Stimulated activated CD4-positive, alpha-beta T cell treated with anti-CD3 and anti-CD28 coated beads, TNF-alpha, amount 100 ng/mL, for 24 hours (primary cell): ENCODE measurements at places on chromosomes 4 and X.

DNA sequence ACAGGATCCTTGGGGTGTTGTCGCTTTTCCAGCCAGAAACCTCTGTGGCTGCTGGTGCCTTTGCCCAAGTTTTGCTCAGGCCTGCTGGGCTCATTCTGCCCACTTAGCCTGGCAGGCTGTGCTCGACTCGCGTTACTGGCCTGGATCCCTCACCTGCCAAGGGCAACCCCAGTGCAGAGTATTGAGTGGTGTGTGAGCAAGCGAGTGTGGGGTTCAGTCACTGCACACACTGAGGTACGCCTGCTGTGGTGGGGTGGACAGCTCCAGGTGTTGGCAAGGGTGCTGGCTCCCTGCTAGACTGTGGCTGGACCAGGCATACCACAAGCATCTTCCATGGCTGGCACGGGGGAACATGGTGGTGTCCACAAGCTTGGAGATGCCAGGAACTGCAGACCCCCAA, 22.6 kb downstream of the SPCS3 start:
- no peak for DNase-seq

GRCh38 chrX:5080791-5081190, 1147.9 kb downstream of the NLGN4X start:
- no peak for DNase-seq

- no peak for DNase-seq
Observed at GRCh38 chr4:98566361-98567008, 91.9 kb downstream of the TSPAN5 start.

GRCh38 chr4:22476011-22476410, 39.9 kb downstream of the ADGRA3 start:
- DNase-seq = no peak

DNA sequence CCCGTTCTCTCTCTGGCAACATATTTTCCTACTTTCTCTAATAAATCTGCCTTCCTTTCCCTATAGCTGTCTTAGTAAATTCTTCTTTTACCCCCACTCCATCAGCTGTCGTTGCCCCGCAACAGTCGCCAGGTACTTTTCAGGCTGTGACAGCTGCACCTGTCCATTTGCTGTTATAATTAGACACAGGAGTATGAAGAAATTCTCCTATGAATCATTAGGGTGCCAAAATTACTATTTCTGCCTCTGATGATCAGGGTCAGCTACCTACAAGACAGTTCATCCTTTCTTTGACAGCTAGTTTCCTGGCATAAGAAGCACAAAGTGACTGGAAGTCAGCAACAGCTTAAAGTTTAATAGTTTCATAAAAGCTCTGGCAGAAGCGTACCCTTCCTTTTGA, 19.5 kb upstream of the GALNTL6 start:
- no peak for DNase-seq

DNA sequence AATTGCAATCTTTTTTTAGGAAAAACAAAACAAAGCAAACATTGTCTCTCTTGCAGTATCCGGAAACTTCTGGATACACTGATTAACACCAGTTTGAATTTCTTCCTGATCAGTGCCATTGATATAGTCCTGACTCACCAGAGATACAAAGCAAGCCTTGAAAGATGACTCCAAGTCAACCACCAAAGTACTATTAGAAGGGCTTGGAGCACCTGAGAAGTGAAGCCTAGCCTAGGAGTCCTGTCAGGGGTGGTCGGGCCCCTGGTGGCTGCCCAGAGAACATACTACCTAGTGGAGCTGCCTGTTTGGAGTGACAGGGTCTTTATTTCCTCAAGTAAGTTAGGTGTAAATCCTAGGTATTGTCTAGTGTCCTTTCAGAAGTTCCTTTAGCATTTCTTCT, 593.2 kb downstream of the ZNF674 start:
- DNase-seq = no peak

- DNase-seq = no peak
Observed at GRCh38 chrX:22373766-22374165, 101.1 kb downstream of the CBLL2 start.

DNA sequence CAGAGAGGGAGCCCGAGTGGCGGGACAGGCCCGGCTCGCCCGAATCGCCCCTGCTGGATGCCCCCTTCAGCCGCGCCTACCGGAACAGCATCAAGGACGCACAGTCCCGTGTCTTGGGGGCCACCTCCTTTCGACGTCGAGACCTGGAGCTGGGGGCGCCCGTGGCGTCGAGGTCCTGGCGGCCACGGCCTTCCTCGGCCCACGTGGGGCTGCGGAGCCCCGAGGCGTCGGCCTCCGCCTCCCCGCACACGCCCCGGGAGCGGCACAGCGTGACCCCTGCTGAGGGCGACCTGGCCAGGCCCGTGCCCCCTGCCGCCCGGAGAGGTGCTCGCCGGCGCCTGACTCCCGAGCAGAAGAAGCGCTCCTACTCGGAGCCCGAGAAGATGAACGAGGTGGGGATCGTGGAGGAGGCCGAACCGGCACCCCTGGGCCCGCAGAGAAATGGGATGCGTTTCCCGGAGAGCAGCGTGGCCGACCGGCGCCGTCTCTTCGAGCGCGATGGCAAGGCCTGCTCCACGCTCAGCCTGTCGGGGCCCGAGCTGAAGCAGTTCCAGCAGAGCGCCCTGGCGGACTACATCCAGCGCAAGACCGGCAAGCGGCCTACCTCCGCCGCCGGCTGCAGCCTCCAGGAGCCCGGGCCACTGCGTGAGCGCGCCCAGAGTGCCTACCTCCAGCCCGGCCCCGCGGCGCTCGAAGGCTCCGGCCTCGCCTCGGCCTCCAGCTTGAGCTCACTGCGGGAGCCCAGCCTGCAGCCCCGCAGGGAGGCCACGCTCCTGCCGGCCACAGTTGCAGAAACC, 156.9 kb downstream of the SOWAHB start:
- no peak for DNase-seq

DNA sequence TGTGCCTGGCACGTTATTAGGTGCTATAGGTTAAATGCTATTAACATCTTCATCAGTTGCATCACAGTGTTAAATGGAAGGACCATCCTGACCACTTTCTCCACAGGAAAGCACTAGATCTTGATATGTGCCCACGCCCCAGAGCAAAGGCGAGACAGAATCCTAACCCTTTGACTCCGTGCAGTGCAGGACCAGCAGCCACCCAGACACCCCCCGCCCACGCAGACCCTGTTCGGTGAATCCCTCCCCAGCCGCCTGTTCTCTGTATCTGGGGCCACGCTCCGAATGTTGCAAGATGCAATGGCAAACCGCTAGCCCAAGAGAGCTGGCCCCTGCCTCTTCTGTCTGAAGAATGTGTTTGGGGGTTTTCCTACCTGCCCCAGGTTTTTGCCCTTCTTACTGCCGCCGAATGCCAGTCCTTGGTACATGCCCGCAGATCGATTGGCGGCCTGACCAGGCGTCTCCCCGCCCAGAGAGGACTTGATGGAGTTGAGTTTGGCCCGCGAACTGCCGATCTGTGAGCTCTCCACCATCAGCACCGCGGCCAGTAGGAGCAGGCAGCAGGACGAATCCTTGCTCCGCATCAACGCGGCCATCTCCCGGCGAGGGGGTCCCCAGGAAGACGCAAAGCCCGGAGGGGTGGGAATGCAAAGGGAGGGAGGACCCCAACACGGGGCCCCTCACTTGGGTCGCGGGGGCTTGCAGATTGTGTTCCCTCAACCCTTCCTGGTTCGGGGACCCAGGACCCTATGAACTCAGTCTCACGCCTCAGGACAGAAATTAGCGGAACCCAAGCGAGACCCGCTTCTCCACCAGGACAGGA, 906 bp downstream of the DKK2 start:
- no peak for DNase-seq

- no peak for DNase-seq
Observed at GRCh38 chrX:48498374-48498809, 10.4 kb upstream of the PORCN start.

- no peak for DNase-seq
Observed at GRCh38 chrX:12548341-12548740, 242.9 kb upstream of the PRPS2 start.

GRCh38 chr4:34250562-34250961, 1993.8 kb downstream of the ARAP2 start:
- DNase-seq = no peak

DNA sequence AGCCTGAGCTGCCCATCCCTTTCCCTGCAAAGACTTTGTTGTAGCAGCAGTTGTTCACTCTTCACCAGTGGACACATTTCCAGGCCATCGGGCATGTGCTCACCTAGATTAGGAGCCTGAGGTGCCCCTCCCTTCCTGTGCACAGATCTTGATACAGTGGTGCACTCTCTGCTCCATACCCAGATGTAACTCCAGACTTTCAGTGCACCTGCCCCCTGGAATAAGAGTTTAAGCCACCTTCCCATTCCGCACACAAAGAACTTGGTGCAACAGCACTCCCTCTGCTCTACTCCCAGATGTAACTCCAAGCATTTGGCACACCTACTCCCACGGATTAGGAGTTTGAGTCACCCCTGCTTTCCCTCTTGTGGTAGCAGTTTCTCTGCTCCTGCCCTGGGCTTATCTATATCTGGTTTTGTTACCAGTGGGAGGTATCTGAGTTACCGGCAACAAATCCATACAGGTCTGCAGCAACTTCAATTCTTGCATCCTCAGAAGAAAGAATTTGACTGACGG, 36.0 kb upstream of the PLK4 start:
- no peak for DNase-seq

- DNase-seq = no peak
Observed at GRCh38 chrX:124573468-124573867, 227.1 kb downstream of the SH2D1A start.

DNA sequence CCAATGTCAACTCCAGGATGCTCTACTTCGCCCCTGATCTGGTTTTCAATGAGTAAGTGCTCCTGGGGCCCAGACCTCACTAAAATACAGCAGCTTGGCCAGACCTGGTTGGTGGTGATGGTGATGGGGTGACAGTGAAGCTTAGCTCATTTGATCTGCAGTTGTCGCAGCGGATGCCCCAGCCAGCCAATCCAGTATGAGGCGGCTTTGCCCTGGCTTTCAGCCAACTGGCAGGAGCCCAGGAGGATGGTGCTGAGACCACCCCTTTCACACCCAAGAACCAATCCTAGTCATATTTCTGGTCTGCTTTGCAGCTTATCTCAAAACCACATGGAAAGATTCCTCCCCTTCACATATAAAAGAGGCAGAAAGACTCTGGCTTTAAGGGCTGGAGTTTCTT, 173.8 kb downstream of the AR start:
- DNase-seq = no peak

GRCh38 chrX:150253959-150254620, 109.0 kb upstream of the MAMLD1 start:
- no peak for DNase-seq
